ENCODE measurements at places on chromosomes 6 and 20. TPM values are rescaled to one million over a fixed set of nuclear protein-coding genes. Genes with fewer than 3 reads are reported as not detected.

GRCh38 chr20:18138639-18139583 is 1.2 kb downstream of the KAT14 start:
- DNase-seq: no peak

DNA sequence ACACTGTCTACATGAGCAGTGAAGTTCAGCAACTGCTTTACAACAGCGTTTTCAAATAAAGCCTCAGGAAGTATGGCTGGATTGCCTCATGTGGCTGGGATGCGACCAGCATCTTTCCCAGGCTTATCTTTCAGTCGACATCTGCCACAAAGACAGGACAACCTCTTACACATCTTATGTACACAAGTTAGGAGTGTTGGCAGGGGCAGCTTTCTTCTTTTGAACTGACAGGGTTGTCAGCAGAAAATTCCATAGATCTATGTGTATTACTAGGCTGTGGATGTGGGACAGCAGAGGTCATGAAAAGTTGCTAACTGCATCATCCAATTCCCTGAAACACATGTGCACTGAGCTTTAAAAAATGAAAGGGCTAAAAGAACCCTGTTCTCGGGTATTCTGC is 48.1 kb downstream of the PLAGL1 start:
- DNase-seq: no peak

DNA sequence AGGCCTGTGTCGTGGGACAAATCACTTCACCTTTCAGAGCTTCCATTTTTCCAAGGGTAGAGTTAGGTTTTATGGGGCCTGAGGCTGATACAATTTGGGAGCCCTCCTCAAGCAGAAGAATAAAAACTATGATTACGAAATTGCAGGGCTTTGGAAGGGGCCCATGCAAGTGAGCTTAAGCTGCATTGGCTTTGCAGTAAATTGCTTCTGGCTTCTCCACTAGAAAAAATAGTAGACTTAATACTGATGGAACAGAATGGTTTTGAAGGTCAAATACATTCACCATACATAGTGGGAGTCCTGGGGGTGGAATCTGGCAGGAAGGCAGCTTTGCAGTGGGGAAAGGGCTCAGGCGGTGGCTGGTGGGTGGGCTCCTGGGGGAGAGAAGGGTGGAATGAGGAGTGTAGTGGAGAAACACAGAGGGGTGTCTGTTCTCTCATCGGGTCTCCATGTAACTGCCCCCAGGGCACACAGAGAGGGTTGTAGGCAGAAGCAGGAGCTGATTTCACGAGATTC is 55.9 kb upstream of the RNF24 start:
- no peak for DNase-seq

DNA sequence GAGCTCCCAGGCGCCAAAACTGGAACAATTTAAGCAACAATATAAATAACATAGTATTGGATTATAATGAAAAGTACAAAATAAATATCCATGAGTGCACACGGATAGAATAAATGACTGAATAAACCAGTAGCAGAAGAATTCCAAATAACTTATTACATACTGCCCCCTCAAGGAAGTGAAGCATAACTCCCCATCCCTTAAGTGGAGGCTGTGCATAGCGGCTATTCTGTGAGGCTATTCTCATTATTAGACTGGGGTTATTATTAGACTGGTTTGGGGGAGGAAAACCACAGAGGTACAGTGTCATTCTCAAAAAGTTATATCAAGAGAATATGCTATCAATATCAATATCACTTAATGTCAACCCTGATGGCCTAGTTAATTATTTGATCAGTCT is 94.4 kb upstream of the SIRPA start:
- no peak for DNase-seq

GRCh38 chr6:138037009-138037504 is 70.2 kb downstream of the PERP start:
- no peak for DNase-seq

DNA sequence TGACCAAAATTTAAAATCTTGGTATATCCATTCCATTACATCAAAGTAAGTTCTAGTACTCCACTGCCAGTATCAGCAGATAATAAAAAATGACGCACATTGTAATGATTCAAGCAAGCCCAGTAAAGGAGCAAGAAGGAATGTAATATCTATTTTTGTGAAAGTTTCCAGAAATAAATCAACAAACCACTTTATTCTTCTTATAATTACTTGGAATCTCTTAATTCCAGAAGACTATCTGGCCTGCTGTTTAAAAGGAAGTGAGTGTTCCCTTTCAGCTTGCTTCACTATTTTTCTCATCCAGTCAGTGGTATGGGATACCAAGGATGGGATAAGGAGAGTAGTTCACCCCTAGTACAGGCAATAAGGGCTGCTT is 42.2 kb upstream of the DSE start:
- DNase-seq: no peak

- DNase-seq: no peak
Measured at GRCh38 chr20:33433465-33434234, 9.9 kb downstream of the SNTA1 start.

GRCh38 chr20:54633374-54634355 is 158.3 kb downstream of the DOK5 start:
- DNase-seq: no peak

DNA sequence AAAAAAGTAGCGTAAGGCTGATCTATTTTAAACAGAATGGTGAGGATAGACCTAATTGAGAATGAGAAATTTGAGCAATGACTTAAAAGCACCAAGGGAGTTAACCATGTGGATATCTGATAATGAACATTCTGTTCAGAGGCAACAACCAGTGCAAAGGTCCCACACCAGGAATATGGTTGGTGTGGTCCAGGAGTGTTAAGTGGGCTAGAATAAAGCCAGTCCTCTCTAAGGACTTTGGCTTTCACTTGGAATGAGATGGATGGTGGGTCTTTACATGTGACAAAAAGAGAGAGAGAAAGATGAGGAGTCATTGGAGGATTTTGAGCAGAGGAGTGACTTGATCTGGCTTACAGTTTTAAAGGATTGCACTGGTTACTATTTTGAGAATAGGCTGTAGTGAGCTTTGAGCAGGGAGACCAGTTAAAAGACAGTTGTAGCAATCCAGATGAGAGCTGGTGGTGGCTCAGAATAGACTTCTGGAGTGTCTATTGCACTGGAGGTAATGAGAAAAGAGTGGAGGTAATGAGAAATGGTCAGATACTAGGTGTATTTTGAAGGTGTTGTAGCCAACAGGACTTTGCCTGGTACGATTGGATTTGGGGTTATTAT is 89.8 kb downstream of the SCAF8 start:
- no peak for DNase-seq

GRCh38 chr6:158642097-158642601 is 2.4 kb downstream of the DYNLT1 start:
- DNase-seq: no peak

- no peak for DNase-seq
Measured at GRCh38 chr20:24060851-24061590, 72.4 kb upstream of the GGTLC1 start.

DNA sequence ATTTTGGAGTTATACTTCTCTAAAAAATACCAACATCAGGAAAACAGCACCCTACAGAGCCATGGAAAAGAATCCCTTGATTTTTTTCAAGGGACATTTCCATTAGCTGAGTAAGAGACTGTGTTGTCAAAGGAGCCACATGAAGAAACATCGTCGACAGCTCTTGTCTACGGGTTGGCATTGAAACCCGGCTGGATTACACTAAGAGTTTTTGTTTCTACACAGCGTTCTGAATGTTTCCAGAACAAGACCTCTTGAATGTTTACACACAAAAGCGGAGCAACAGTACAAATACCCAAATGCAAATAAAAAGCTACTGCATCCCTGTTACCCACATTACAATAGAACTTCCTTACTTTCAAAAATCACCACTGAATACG is 2.4 kb upstream of the MYLK4 start:
- DNase-seq: no peak

DNA sequence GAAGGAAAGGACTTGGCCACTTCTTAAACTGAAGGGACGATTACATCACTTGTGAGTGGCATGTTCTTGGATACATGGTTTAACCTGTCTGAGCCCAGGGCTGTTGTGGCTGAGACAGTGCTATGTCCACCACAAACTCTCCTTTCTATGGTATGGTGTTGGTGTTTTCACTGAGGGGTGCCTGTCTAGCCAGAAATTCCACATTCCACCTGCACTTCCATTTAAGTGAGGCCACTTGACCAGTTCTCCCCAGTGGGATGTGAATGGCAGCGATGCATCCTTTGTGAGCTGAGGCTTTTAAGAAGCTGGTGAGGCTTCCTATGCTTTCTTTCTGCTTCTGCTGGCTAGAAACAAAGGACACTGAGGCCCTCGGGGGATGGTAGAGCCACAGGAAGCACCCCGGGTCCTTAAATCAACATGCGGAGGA is 151.4 kb upstream of the CHD6 start:
- no peak for DNase-seq

DNA sequence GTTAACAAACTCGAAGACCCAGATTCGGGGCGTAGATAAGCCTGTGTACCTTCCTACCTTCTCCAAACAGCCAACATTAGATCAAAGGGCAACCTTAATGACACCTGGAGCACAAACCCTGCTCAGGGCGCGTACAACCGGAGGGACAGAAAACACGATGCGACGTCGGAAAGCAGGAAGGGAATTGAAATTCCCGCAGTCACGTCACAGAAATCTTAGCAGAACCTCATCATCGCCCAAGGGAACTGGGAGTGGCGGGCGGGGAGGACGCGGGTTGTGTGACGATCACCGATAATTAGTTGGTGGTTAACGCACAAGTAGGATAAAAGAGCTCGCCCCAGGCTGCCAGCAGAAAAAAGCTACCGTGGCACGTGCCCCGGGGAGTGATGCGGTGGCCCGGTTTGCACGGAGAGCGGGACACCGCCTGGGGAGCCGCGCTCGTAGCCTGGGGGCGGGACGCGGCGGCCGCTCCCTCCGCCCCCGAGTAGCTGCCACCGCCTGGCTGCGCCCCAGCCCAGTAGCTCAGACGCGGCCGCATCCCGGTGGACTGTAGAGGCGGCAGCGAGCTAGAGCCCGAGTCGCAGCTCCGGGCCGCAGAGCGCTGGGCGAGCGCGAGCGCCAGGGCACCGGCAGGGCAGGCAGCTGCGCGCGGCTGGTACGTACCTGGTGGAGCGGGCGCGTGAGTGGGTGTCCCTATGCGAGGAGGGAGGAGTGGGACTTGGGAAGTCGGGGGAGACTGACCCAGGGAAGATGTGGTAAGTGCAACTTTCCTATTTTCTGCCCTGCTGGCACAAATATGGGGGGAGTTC is at the start of gene PKIB:
Gene PKIB (plus strand): TSS at position 525 of the 809 bp plus-strand sequence. CDS start 107,390 bp downstream, outside the sequence.
- peak; percentile 54 for DNase-seq

DNA sequence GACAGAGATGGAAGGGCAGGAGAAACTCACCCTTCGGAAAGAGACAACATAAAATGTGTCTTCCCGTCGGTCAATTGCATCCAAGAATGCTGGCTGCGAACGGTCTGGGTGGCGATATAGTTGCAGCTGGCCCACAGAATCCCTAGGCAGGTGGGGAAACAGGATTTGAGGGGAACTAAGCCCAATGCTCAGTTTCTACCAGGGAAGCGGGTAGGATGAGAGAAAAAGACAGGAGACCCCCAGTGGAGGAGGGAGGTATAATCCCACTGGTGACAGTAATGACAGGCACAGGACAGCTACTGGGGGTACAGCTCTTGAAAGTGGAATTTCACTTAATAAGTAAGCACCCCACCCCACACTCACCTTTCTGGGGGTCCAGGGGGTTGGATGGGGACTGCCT is 7.5 kb upstream of the TNXB start:
- no peak for DNase-seq

DNA sequence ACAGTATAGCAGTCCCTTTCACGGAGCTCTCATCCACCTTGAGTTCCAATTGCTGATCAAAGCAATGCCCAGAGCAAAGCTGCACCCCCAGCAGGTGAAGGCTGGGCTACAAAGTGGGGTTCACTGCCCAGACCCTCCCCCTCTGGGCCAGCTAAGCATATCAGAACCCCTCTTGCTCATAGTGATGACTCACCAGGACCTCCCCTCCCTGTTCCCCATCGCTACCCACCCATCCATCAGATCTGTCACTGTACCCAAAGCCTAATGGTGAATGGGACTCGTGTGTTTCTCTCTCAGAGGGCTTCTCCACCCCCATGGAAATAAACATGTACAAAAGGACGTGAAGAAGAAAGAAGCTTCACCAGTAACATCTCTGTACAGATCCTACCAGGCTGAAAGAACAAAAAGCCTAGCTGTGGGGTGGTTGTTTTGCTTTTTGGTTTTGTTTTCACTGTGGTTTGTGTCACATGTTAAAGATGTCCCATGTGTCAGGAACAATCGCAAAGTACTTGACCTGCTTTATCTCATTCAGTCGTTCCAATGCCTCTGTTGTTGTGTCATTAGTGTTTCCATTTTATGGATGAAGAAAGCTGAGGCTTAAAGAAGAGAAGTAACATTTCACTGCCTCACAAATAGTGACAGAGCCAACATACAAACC is 518.5 kb downstream of the CD83 start:
- no peak for DNase-seq

GRCh38 chr20:63520934-63521601 is 503 bp downstream of the PPDPF start:
- peak; percentile 52 for DNase-seq

GRCh38 chr20:47656318-47656717 is 129.0 kb downstream of the SULF2 start:
- DNase-seq: no peak

DNA sequence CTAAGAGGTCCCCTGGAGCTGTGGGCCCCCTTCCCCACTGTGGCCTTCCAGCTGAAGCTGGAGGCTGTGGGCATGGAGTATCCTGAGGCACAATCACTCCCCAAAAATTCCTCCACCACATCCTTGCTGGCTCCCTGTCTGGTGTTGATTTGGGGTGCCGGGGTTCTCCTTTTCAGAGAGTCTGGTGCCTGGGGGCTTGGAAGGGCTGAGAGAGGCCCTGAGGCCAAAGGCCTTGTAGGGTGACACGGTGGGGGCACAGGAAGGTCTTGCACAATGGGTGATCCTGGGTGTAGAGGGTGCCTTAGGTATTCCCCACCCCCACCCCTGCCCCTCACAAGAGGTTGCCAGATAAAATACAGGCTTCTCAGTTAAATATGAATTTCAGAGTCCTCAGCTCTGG is 33.2 kb upstream of the VEGFA start:
- DNase-seq: no peak

- no peak for DNase-seq
Measured at GRCh38 chr20:13340088-13340487, 119.0 kb downstream of the ISM1 start.

GRCh38 chr6:156418253-156418652 is 358.9 kb upstream of the ARID1B start:
- DNase-seq: no peak

- no peak for DNase-seq
Measured at GRCh38 chr6:15296735-15297134, 50.9 kb downstream of the JARID2 start.

GRCh38 chr20:63665708-63666107 is 7.6 kb downstream of the RTEL1 start:
- DNase-seq: no peak

DNA sequence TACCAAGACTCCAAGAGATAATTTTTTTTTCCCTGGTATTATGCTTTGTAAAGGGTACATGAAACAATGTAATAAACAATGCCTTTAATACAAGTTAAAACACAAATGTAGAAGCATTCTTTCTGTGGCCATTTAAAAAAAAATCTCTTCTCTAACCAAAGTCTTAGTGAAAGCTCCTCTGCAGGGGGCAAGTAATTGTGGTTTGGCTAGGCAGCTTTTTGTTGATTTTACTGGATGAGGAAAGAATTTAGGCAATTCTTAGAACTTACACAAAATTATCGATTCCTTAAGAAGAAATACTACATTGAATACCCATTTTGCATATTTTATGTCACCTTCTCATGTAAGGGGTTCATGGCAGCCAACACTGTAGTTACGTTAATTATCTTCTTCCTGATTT is 12.4 kb downstream of the TFB1M start:
- DNase-seq: no peak

Gene CARMIL1
- 14.2 TPM for total RNA-seq

Gene PRKN
- 6.8 TPM for total RNA-seq

Gene RAB44
- not detected for total RNA-seq

Gene CRISP2
- not detected for total RNA-seq

Gene LY6G6F
- not detected for total RNA-seq

Gene HNF4A
- total RNA-seq: 0.20 TPM

Gene UTRN
- 148 TPM for total RNA-seq

Gene PET117
- total RNA-seq: 14.4 TPM
